ENCODE measurements at places on chromosomes 1 and 21.
A peak's percentile ranks its signal among the peaks of the same experiment; 100 is the strongest.

- DNase-seq = no peak
These were observed 255.1 kb upstream of the CSF3R start for GRCh38 chr1:36737767-36738166.

DNA sequence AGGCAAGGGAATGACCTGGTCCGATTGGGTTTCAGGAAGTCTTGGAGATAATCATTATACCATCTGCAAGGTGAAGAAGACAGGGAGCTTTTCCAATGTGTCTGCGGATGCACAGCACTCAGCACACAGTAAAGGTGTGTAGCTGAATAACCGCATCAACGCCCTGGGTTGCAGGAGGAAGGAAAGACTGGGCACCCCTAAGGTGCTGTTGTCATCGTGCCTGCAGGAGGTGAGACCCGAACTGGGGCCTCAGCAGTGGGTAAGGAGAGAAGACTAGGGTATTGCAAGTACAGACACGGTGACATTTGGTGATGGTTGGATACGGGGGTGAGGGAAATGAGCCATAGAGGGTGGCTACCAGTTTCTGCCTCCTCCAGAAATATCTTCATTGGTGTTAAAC, 1.1 kb upstream of the TRIM62 start:
- no peak for DNase-seq

- no peak for DNase-seq
These were observed 86.2 kb downstream of the NGF start for GRCh38 chr1:115251856-115252255.

DNA sequence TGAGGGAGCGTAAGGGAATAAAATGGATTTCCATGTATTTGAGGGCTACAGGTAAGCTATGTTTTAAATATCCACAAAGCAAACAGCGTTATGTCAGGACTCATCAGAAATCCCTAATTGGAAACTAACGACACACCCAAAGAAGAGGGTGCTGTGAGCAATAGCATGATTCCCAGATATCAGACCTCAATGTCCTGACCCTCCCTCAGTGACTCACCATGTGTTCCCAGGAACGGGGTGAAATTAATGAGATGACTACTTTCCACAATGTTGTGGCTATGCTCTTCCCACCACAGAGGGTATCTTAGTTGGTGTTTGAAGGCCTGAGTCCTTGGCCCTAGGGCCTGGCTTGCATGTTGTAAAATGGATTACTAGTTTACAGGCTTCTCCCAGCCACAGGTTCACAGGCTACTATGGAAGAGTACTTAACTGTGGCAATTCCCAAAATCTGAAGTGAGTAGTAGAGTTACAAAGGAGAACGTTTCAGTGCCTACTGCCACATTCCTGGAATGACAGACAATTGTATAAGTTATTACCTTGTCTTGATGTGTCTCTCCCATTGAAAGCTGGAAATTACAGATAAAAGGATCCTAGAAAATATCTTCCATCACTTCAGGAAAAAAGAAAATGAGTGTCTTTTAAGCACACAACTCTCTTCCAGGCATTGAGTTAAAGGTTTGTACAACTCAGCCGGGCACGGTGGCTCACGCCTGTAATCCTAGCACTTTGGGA, 1.7 kb upstream of the KRTAP11-1 start:
- DNase-seq = no peak

DNA sequence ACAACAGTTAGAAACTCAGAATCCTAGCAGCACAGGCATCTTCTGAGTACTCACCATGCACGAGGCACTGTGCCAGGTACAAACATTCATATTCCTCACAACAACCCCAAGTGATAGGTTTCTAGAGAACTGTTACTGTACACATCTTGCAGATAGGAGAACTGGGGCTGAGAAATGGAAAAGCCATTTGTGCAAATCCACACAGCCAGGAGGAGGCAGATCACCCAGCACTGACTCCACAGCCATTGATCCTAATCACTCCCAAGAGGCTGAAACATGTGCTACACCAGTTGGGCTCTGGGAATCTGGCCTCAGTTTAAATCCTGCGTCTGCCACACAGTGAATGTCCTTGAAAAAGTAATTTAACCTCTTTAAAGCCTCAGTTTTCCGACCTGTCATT, 151.0 kb downstream of the ST6GALNAC5 start:
- DNase-seq = no peak

DNA sequence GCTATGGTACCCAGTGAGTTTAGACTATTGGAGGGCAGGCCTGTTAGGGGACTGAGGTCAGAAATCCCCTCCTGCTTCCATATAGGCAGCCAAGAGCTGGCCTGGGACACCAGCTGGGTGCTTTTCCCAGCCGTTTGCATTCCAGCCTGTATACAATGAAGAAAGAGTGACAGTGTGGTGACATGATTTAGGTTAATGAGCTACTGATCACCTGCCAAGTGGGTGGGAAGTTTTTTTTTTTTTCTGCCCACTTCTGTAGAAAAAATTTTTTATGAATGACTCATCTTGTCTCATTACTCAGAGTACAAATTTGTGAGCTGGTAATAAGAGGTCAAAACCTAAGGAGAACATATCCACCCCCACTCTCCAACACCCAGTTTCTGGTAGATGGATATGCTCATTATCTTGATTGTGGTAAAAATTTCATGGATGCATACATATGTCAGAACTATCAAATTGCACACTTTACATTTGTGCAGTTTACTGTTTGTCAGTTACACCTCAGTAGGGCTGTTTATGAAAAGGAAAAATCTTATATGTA, 16.4 kb upstream of the CGN start:
- DNase-seq = no peak

DNA sequence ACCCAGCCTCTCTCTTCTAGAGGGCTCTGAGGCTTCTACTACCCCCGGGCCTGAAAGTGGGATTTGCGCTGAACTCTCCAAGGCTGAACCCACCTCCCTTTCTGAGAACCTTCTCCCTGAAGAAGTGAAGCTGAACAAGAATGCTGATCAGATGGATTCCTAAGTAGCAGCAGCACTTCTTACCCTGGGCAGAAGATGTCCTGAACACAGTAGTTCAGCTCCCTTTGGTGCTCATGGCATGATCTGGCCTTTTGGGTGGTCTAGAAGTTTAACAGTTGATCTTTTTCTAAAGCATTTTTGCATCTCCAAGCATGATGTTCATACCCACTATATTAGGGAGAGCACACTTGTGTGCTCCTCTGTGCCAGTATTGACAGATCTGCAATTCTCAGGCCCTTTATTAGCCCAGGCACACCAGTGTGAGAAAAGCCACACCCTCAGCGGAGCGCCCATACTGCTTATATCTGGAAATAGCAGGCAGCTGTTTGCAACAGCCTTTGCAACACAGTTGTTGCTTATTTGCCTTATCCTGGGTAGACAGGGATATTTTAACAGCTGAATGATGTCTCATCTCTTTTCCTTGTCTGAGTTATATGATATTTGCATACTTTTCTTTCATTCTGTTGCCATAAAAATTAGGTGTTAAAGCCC, 34.2 kb downstream of the CNN3 start:
- DNase-seq = no peak

DNA sequence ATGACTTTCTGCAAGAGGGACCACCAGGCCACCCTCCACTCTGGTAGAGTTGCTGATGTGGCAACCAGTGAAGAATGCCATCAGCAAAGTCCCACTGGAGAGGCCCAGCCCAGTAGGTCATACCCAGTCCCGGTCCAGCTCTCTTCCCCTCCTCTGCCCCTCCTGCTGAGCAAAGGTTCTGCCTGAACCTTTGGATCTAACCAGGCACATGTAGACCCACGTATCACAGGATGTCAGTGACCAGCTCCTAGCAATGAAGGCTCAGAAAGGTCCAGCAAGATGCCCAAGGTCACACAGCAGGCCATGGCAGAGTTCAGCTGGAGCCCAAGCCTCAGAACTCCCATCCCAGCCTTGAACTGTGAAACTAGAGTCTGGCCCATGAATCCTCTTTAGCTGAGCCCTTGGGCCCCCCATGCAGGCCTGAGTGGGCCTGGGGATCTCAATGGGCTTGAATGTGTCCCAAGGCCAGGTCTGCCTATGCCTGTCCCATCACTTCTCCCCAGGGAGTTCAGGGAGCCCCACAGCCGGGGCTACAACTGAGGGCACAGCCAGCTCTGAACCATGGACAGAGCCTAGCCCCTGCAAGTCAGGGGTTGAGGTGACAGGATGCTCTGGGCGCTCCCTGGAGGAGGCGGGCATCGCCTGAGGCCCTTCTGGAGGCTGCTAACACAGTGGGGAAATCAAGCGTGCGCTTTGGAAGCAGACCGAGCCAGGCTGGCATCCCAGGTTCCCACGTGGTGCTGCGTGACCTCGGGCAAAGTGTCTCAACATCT, 21.4 kb upstream of the PADI1 start:
- no peak for DNase-seq

- DNase-seq = no peak
These were observed 233.8 kb downstream of the RHOU start for GRCh38 chr1:228968891-228969606.

DNA sequence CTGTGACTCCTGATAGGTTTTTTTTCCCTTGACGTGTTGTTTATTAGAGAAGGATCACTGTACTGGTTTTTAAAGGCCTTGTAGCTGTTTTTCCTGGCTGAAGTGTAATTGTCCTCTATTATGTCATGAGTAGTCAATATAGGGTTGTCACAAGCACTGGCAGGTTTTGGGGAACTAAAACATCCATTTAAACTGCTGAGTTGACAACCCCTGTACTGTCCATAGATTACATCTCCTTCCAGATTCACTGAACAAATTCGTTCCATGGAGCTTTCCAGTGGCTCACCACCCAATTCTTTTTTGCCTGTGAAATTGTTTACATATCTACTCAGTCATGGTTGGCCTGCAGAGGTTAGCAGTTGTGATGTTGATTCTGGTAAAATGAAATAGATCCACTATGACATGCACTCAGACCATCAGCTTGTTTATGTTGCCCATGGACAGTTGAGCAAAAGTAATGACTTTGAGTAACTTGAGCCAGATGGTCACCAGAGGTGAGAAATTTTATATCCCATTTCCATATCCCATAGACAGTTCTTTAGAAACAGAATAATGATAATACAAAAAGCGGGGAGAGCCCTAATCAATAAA, 59.9 kb upstream of the QSOX1 start:
- no peak for DNase-seq

GRCh38 chr1:190478149-190479049, 735 bp upstream of the BRINP3 start:
- DNase-seq = no peak

DNA sequence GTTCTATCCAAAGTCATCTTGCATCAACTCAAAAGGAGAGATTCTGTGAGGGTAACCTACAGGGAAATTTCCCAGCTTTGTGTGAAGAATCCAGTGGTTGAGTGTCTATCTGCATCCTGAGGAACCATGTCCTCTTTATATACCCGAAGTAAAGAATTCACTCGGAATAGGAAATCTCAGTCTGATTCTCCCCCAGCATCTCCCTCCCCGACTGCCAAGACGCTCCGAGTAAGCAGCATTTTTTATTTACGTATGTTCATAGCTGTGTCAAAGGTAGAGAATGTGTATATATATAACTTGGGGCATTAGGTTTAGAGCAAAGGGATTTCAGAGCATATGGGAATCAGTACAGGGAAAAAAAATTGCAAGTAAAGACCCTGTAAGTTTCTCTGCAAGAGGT, 170.2 kb downstream of the SYT2 start:
- no peak for DNase-seq

GRCh38 chr1:208841436-208841835, 597.3 kb upstream of the PLXNA2 start:
- no peak for DNase-seq

- no peak for DNase-seq
These were observed 136.6 kb upstream of the IVNS1ABP start for GRCh38 chr1:185453496-185454192.

- DNase-seq = no peak
These were observed 3.5 kb upstream of the TSPEAR start for GRCh38 chr21:44714905-44715304.

DNA sequence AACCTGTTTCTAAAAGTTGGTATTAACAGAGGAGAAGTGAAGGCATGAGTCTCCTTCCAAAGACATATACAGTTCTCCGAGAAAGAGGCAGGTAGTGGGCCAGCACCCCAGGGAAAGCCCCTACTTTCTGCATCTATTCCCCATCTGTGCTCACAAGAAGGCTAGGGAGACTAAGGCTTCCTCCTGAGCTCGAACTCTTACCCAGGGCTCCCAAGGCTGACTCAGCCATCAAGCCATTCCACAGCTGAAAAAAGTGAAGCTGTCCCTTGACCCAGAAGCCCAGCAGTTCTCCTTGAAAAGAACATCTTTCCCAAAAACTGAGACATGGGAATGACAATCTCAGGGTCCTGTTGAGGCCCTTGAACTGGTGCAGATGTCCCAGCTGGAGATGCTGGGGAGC, 1.9 kb upstream of the PADI3 start:
- DNase-seq = no peak

DNA sequence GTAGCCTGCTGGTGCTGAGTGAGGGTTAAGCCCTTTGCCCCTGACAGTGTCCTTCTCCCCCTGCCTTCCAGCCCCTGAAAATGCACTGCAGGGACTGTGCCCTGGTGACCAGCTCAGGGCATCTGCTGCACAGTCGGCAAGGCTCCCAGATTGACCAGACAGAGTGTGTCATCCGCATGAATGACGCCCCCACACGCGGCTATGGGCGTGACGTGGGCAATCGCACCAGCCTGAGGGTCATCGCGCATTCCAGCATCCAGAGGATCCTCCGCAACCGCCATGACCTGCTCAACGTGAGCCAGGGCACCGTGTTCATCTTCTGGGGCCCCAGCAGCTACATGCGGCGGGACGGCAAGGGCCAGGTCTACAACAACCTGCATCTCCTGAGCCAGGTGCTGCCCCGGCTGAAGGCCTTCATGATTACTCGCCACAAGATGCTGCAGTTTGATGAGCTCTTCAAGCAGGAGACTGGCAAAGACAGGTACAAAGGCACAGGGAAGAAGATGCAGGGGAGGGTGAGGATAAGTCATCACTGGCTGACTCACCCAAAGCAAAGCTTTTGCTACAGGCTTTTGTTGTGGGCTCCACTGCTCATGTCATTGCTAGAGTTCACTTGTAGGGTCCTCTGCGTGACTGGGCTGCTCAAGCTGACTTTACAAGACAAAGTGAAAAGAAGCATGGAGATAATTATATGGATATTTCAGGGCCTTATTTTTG, 174.9 kb downstream of the PIGK start:
- DNase-seq = no peak

GRCh38 chr1:47624531-47624930, 186.7 kb downstream of the FOXD2 start:
- DNase-seq = no peak

GRCh38 chr1:9181176-9181906, 52.4 kb upstream of the GPR157 start:
- peak; percentile 53 for DNase-seq

DNA sequence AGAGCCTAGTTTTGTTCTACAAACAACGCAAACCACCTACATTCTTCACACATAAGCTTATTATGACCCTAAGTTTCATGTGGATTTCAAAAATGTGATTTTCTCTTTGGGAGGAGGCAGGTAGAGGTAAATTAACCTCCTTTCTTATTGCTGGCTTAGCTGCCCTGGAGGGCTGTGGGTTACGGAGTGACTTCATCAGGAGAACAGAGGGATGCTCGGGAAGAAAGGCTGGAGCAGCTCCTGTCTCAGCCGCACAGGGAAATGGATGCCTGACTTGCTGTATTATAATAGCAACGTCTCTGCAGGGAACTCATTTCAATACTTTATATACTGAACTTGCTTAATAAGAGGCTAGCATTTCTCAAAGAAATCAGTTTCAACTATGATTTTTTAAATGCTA, 14.1 kb upstream of the CREG1 start:
- no peak for DNase-seq

GRCh38 chr1:38179483-38179882, 132.9 kb upstream of the POU3F1 start:
- no peak for DNase-seq

GRCh38 chr1:37752213-37752582, 12.7 kb downstream of the EPHA10 start:
- DNase-seq = no peak

- no peak for DNase-seq
These were observed 100.7 kb downstream of the PATJ start for GRCh38 chr1:61842863-61843514.

- DNase-seq = no peak
These were observed 52.6 kb downstream of the GLIS1 start for GRCh38 chr1:53686091-53686964.
